AML-193 (cell line): ENCODE measurements at places on chromosomes 4 and X.

GRCh38 chrX:72142794-72143608, 11.3 kb upstream of the RTL5 start:
- peak; percentile 0 for DNase-seq

DNA sequence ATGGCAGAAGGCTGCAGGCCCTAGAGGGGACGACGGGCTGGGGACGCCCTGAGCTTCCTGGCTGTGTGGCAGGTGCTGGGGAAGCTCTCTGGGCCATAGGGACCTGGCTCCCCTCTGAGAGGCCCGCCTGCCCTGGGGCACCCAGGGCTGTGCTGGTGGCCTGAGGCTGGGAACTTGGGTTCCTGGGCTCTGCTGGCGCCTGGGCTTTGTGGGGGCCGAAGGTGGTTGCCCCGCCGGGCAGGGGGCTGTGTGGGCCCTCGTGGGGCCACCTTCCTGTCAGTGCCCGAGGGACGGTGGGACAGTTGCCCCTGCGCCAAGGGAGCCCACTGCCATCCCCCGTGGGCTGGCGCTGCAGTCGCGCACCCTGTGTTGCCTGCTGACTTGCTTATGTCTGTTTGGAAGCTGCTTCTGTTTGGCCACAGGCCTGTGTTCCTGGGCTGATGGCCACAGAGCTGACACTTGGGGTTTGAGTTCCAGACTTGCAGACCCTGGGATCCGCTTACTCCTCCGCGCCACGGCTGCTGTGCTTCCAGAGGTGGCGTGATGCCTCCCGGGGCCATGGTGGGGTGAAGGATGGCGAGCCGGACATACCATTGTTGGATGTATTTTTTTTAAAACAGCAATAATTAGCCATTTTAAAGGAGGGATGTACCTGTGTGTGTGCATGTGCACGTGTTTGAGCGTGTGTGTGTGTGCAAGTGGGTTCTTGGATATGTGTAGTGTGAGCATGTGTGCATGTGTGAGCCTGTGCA, 8.5 kb downstream of the NAT8L start:
- DNase-seq: no peak

DNA sequence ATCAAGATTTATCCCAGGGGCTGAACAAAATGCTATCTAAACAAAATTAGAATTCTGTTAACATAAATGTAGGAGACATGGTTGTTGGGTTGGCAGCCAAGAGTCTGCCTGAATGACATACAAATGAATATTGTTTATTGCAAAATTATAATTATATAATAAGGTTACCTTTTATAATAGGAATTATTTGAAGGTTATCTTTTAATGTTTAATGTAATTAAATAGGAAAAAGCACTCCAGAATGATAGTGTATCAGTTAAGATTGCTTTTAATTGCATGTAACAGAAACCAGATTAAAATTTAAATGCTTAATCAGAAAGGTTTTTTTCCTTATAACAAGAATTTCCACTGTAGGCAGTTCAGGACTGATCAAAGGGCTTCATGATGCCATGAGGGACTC, 42.0 kb upstream of the STPG2 start:
- DNase-seq: no peak

DNA sequence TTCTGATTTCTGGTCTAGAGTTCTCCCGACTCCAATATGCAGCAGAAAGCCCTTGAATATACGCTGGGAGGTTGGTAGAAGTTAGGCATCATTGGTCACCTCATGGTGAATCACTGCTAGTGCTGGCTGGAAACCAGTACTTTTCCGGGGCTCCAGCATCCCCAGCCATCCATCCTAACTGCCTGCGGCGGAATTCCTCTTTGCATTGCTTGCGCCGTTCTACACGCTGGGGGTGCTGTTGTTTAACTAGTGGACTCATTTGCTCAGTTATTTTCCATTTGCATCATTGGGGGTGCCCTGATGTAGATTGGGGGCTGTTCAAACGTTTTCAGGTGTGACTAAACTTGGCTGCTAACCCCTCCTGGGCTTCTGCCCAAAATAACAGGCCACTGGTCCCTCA, 23.3 kb upstream of the GPR50 start:
- no peak for DNase-seq

GRCh38 chr4:144267084-144267483, 126.6 kb upstream of the GYPA start:
- DNase-seq: no peak

DNA sequence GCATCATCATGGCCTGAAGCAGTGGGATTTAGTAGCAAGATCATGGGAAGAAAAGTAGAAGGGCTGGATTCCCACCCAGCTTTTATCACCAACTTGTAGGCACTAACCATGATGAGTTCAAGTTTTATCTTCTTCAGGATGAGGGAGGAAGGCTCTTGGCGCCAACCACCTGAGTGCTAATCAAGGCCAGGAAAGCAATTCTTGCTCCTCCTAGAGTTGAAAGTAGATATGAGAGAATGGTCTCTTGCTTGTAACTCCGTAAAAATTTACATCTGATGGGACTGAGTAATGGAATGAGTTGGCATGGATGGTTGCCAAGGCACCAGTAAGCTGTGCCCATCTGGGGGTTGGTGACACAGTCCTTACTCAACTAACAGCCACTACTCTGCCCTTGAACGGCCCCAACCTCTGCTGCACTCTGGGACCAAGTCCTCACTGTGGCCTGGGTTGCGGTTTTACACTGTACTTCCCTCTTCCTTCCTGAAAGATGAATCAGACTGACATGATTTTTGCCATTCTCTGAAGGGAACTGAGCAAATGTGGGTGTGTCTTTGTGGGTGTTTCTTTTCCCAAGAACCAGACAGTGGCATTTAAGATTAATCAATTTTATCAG, 39.4 kb upstream of the NDP start:
- DNase-seq: peak; percentile 70

DNA sequence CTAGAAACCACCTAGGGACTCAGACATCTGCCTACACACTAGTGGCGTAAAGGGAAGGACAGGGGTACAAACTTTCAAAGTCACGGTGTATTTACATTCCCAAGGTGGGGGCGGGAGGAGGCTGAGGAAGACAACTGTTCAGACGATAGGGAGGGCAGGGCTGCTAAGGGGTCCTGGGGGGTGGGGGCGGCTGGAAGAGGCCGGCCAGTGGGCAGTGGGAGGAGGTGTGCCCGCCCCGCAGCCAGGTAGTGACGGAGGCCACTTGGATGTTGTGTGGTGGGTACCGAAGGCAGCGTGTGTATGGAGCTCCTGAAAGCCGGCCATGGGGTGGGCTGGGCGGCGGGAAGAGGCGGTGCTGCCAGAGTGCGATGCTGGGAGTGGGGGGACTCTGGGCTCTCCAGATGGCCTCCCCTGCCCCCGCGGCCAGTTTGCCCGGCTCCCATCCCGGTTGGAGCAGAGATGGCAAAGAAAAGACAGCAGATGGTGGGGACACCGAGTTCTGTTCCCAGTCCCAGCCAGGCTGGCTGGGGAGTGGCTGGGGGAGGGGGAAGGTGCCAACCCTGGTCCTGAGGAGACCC, 24.2 kb downstream of the L1CAM start:
- no peak for DNase-seq

GRCh38 chrX:47097018-47097417, 18.8 kb downstream of the RGN start:
- no peak for DNase-seq

- DNase-seq: no peak
These were observed 137.1 kb downstream of the ZNF518B start for GRCh38 chr4:10320130-10320529.

DNA sequence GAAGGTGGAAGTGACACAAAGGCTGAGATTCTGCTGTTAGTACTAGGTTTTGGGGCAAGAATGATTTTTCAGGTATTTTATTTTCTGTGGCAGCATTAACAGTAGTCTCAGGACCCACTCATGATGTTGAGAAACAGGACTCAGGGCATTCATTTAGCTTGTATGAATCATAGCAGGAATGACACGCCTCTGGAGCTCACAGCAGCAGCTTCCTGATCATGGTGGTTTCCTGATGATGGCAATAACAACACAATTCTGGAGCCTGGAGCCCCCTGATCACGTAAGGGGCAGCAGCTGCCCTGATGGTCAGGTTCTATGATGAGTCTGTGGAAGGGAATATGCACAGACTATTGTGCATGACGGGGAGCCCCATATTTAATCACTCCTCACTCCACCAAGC, 47.0 kb downstream of the TASL start:
- no peak for DNase-seq

GRCh38 chr4:108828620-108829019, 65.8 kb upstream of the ETNPPL start:
- no peak for DNase-seq
